ENCODE measurements at places on chromosomes 7 and 10.

GRCh38 chr7:46626261-46626660 lies 705.2 kb upstream of the IGFBP3 start:
- no peak for DNase-seq

DNA sequence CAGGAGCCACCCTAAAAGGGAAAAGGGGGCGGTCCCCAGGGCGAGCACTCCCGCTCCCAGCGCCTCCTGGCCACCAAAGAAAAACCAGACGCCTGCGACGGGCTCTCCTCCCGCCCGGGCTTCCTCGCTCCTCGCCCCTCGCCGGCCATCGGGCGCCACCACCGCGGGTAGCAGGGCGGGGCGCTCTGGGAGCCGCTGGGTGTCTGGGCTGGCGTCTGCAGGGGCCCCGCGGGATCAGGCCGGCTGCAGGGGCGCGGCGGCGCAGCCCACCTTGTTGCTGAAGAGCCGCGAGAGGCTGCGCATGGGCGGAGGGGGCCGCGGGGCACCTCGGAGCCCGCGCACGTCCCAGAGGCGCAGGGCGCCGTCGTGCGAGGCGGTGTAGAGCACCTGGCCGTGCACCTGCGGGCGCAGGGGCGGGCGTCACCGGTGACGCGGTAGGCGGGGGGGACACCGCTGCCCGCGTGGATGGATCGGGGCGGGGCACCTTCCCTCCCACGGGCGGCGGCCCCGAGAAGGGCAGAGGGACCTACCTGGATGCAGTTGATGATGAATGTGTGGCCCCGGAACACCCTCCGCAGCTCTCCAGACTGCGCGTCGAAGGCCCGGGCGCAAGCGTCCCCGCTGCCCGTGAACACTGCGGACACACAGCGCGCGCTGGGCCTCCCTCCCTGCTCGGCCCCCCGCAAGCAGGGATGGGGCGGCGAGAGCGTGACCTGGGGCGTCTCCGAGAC lies 28.3 kb downstream of the WDR86 start:
- no peak for DNase-seq

- no peak for DNase-seq
These were observed 671.0 kb upstream of the FZD8 start for GRCh38 chr10:36313142-36313541.

DNA sequence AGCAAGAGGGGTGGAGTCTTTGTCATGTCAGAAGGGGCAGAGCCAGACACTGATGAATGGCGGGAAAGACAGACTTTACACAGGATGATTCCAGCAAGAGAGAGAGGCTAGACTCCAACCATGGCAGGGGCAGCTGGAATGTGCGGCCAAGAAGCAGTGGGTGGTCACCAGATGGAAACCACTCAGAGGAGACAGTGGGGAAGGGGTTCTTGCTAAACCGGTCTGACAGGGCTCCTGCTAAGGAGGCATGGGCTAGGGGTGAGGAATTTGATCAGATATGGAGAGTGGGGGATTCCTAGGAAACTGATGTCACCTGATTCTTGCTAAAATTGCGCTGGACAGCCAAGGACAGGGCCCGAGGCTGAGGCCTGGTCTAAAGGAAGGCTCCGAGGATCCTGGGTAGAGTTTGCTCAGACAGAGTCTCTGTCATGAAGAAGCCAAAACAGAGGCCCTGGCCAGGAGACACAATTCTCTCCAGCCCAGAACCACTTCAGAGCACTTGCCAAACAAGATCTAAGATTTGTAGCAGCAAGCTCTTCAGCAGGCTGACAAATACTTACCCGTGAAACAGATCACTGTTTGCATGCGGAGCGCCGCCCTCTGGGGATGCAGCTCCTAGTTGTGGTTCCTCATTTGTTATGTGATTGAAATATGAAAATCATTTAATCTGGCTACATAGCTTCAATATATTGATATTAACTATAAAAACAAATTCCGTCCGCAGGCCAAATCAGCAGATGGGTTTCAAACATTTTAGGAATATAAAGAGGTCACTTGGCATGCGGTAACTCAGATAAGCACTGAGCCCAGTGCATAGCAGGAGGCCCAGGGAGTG lies 377.0 kb downstream of the TCERG1L start:
- DNase-seq, result no peak

DNA sequence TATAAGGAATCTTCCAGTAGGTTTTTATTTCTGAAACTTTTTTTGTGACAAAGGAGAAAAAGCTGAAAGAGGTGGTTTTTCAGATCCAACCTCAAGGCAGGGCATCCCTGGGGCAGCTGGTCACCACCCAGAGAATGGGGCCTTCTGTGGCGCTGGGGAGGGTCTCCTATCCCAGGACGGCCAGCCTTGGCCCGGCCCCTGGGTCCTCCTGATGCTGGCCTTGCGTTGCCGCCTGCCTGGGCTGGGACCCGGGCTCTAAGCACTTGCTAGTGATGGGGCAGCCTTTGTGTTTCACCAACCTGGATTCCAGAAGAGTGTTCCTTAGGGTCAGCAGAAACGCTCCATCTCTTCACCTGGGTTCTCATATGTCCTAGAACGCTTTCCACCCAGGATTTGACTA lies 16.3 kb downstream of the SHH start:
- DNase-seq, result no peak

DNA sequence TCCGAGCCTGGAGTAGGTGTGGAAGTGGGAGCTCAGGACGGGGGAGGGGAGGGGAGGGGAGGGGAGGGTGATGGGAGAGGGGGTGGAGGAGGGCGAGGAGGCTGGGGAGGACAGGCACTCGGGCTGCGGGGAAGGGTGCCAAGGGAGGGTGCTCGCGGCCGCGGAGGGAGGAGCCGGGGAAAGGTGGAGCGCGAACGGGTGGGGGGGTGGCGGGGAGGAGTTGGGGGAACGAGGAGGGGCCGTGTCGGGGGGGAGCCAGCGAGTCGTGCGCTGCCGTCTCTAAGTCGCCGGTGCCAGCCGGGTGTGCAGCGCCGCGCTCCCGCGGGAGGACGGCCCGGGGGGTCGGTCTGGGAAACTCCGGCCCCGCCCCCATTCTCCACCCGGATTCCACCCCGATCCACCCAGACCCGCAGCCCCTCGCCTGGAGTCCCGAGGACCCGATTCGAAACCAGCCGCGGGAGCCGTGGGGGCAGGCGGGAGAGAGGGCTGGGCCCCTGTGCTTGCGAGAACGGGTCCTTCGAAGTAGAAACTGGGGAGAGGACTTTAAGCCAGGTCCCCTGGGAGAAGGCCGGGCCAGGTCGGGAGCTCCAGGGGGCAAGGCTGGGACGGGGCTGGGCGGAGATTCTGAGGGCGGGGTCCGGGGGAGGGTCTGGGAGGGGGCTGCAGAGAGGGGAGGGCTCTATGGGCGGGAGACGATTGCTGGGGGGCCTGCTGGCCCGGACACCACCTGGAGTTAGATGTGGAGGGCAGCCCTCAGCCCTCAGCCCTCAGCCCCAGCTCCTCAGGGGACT lies at the start of gene ZNF467:
Gene ZNF467, minus strand, starts transcription at position 143 of the 791 bp plus-strand sequence. CDS start 2,556 bp downstream, outside the sequence.
- no peak for DNase-seq

GRCh38 chr7:40659231-40659630 lies 524.4 kb downstream of the SUGCT start:
- no peak for DNase-seq

GRCh38 chr10:100291356-100291755 lies 4.9 kb upstream of the BLOC1S2 start:
- DNase-seq, result no peak

DNA sequence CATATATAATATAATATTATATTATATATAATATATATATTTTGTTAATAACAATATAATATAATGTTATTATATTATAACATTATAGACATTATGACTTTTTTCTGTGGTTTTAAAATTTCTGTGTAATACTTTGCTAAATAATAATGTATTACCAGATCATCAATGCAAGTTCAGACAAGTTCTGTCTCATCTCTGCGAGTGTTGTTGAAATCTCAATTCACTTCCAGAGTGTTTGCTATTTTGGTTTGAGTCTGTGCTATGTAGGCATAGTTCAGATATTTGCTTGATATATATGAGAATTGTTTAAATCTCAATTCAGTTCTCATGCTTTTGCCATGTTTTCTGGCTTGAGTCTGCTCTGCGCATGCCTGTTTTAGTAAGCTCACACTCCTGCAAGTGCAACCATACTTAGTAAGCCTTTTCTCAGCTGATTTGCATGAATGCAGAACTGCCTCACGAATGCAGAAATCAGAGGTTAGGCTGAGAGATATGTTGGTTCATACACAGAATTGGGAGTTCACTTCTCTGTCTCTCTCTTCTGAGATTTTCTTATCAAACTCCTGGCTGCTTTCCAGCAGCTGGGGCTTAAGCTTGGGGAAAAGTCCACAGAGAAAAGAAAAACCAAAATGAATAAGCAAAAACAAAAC lies 830.2 kb upstream of the SORCS1 start:
- DNase-seq, result no peak

- DNase-seq, result no peak
These were observed 7.1 kb upstream of the IL2RA start for GRCh38 chr10:6069081-6069931.

DNA sequence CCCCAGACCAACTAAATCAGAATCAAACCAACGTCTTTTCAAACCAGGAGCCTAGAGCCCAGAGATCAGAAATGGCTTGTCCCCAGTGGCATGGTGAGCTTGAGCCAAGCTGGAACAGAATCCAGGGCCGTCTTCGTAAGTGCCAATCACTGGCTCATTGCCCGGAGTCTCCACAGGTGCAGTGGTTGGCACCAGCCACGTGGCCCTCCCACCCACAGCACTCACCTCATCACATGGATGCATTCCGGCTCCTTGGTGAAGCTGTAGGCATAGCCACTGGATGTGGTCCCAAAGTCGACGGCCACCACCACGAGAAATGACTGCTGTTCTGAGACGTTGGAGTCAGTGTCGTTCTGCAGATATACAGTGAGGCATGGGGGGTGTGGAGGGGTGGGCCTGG lies 37.4 kb downstream of the HSPA12A start:
- DNase-seq, result no peak

DNA sequence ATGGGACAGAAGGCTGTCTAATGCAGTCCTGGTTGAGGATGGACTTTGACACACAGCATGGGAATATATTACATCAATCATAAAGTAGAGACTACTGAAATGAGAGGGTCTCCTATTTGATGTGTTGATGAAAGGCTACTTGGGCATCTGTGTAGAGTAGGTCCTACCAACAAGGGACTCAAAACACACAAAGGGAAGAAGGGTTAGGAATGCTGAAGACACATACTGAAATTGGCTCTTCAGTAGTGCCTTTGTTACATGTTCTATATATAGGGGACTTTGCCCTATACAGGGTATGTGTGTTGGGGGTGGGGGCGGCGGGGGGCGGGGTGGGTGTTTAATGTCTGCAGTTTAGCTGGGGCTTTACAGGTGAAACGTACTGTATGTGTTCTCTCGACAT lies 7.7 kb downstream of the CUL1 start:
- DNase-seq, result no peak

DNA sequence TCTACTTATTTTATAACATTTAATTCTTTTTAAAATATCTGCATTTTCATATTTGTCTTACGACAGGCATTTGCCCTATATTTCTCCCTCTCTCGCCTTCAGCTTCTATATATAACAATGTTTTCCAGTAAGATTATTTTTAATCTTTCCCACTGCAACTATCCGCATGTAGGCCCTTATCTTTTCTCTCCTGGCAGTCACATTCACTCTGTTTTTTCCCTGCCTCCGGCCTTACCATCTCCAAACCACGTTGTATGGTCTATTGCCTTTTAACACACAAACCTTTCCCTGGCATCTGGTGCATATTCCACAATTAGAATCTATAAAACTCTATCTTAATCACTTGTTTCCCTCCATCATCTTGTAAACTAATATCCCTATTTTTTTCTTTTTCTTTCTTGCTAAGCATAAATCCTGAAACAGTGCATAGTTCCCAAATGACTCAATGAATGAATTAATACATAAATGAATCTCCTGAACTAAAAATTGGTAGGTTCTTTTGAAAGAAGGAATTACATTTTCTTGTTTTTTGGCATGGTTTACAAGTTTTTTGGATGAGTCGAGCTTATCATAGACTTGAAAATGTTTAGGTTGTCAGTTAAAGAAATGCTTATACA lies 173.2 kb downstream of the SEMA3A start:
- DNase-seq, result no peak

- DNase-seq, result no peak
These were observed 15.4 kb downstream of the TSPAN15 start for GRCh38 chr10:69466689-69467088.

DNA sequence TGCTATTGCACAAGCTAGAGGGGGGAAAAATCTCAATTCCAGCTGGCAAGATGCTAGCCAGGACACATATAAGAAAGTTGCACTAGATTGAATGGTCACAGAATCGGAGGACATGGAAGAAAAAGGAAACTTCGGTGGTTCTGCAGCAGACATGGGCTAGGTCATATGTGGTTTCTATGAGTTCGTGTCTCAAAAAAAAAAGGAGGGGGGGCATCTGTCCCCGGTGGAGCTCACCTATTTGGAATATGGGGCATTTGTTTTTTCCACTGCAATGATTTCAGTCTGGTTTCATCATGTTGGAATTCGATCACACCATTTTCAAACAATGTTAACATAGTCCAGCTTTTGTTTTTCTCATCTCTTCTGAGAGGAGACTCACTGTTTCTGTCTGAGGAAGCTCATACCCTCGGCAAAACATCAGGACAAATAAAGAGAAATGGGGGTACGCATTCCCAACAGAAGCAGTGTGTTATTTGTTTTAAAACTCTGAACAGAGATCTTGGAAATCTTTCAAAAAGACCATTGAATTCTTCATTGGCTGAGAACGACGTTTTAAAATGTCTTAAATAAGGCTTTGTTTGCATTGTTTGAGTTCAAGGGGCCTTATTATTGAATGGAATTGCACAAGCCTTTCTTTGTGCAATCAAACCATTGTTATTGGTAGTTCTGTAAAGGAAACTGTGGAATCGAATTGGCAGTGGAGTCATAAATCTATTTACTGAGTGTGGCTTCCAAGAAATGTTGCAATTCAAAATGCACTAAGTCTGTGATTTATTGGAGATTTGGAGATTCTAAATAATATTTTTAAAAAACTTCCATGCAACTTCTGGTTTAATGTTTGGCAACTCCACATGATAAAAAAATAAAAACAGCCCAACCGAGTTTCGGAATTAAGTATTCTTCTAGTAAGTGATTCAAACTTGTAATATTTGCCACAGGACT lies 173.2 kb downstream of the RTKN2 start:
- DNase-seq, result no peak

DNA sequence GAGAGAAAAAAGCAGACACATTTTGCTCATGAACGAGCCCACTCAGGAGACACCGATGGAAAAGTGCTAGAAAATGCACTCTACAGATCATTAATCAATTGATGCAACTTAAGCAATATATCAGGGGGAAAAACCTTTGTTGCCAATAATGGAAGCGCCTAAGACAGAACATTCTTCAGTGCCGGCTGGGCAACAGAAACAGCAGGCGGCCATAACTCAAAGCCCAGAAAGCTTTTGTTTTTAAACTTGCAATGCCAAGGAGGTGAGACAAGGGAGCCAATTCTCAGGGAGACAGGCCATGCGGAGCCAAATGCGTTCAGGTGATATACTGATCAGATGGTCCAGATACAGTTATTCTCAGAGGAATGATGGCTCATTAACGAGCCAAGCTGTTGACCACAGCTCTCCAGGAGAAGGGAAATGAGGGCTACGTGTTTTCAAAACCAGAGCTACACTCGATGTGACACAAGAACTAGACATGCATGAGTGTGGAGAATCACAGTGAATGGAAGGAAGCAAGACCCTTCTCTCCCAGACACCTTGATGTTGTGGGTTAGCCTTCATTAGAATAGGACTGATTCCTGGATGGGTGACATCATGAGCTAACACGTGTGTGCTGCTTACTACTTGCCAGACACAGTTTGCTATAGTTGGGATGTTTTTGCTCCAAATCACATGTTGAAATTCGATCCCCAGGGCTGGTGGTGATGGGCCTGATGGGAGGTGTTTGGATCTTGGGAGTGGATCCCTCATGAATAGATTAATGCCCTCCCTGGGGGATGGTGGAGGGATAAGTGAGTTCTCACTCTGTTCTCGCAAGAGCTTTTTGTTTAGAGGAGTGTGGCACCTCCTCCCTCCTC lies 79.1 kb upstream of the KCNMA1 start:
- no peak for DNase-seq
